Activated CD4-positive, alpha-beta T cell treated with anti-CD3 and anti-CD28 coated beads for 36 hours (primary cell): ENCODE measurements at places on chromosomes 16 and 17. TPM values are rescaled to one million over a fixed set of nuclear protein-coding genes. Genes with fewer than 3 reads are reported as not detected.

DNA sequence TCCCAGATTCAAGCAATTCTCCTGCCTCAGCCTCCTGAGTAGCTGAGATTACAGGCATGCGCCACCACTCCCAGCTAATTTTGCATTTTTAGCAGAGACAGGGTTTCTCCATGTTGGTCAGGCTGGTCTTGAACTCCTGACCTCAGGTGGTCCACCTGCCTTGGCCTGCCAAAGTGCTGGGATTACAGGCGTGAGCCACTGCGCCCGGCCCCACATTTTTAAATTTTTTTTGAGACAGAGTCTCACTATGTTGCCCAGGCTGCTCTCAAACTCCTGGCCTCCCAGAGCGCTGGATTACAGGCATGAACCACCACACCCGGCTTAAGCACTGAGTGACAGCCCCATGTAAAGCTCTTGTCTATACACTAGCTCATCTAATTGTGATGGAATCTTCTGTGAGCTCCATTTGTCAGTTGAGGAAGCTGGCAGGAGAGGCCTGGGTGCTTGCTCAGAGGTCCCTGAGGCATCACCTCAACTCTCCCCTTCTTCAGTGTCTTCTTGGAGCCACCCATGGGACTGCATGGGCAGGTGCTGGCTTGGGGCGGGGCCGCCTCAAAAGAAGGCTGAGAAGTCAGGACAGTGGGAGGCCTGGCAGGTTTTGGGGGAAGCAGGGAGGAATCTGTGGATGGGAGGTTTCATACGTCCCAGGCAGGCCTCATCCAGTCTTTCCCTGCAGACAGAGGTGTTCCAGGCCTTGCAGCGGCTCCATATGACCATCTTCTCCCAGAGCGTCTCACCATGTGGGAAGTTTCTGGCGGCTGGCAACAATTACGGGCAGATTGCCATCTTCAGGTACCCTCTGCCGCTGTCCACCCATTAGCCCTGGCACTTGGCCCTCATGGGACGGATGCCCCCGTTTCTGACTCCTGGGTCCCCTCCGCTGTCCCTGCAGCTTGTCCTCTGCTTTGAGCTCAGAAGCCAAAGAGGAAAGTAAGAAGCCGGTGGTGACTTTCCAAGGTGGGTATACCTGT is 1.5 kb downstream of the THOC6 start:
- no peak for DNase-seq

DNA sequence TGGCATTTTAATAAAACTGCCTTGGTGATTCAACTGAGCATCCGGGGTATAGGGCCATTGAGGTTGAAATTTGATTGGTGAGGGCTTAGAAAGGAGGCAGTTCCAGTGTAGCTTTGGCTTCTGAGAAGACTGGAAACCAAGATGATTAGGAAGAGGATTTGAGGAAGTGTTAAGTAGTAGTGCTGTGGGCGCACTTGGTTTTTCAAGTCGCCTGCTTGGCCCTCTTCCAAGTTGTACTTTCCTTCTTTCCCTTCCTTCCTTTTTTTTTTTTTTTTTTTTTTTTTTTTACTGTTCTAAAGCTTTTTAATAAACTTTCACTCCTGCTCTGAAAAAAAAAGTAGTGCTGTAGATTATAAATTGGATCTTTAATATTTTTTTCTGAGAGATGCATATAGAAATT is 320.5 kb downstream of the UTP18 start:
- no peak for DNase-seq

GRCh38 chr16:75251280-75252048 is at the start of gene BCAR1:
TSS of gene BCAR1 (minus strand) at chr16:75251624. CDS start at chr16:75251482, 142 bp downstream.
- DNase-seq = peak; percentile 44

DNA sequence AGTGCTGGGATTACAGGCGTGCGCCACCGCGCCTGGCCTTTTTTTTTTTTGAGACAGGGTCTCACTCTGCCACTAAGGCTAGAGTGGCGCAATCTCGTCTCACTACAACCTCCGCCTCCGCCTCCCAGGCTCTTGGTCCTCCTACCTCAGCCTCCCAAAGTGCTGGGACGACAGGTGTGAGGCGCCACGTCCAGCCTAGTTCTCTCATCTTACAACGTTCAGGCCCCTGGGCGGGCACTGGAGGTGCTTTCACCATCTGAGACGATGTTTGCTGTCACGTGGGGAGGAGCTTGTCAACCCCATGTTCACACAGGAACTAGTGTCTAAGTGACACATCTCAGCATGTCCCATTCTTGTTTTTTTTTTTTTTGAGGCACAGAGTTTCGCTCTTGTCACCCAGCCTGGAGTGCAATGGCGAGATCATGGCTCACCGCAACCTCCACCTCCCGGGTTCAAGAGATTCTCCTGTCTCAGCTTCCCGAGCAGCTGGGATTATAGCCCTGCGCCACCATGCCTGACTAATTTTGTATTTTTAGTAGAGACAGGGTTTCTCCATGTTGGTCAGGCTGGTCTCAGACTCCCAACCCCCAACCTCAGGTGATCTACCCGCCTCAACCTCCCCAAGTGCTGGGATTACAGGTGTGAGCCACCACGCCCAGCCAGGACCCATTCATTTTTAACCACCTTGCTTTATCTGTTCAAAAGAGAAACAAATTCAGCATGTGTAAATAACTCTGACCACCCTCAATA is 5.2 kb upstream of the FANCA start:
- no peak for DNase-seq

- DNase-seq = no peak
Observed at GRCh38 chr17:17599965-17600364, 8.5 kb upstream of the PEMT start.

- peak; percentile 63 for DNase-seq
Observed at GRCh38 chr16:30805370-30806169, 18.6 kb upstream of the ZNF629 start.

GRCh38 chr16:4564661-4565267 is 8.6 kb downstream of the C16orf96 start:
- DNase-seq = no peak

- DNase-seq = no peak
Observed at GRCh38 chr16:399340-400019, 2.2 kb upstream of the DECR2 start.

- no peak for DNase-seq
Observed at GRCh38 chr17:2545393-2545792, 33.7 kb upstream of the METTL16 start.

DNA sequence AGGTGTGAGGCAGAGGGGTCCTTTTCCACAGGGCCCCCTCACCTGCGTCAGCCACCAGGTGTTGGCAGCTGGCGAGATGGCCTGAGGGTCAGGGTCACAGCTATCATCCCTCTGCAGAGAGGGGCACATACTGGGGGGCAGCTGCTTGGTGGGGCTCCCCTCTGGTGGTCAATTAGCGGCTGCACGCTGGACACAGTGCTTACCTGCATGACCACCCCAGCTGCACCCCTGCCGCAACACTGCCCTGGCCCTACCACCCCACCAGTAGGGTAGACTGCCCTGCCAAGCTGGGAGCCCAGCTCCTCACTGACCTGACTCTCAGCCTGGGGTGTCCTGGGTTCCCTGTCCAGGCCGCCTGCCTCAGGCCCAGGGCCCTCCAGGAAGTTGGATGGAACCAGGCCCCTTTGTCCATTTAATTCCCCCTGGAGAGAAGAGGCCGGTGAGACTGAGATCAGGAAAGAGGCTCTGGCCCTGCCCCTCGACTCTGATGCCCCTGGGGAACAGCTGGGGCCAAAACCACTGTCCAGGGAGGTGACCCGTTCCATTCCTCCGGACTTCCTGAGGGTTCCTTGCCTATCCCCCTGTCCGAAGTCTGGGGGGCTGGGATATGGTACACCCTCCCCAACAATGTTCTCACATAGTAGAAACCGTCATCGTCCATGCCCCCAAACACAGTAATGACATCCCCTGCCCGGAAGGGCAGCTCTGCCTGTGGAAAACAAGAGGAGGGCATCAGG is 23.7 kb downstream of the TSPOAP1 start:
- DNase-seq = no peak

DNA sequence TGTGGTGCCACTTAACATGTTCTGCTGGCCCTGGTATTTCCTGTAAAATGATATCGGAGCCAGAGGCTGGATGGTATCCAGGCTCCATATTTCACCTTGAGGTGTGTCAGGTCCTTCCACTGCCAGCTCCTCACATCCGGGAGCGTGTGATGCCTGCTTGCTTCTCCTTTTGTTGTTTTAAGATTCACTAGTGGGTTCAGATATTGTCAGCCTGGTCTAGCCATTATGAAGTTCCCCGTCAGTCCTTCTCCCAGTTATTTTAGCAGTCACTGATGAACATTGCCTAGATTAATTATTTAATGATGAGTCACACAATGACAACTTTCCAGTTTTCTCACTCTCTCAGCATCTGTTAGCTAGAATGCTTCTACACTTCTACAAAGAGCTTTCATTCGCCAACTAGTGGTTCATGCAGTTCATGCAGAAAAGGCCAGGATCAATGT is 11.3 kb downstream of the DNAAF1 start:
- DNase-seq = no peak

DNA sequence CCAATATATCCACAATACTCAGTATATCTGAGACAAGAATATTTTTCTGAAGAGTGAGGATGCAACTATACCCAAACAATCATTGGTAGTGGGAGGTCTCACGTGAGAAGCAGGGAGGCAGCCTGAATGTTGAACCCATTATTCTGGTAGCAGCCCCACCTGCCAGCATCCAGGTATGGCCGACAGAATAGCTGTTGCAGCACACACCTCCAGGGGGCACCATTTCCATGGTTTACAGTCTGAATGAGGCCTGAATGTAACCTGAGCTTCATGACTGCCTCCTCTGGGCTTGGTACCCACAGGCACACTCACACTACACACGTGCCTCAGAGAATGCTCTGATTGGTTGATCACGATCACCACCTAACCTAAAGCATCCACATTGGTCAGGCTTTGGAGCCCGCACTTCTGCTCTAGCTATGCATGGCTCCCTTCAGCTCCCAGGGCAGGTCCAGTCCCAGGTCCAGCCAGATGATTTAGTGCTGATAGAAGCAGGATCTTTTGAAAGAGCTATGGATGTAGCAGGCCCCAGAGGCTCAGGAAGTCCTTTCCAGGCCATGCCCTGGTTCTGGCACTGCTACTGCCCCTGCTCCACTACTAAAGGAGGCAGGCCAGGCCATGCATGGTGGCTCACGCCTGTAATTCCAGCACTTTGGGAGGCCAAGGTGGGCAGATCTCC is 11.0 kb upstream of the CBFB start:
- DNase-seq = peak; percentile 95

DNA sequence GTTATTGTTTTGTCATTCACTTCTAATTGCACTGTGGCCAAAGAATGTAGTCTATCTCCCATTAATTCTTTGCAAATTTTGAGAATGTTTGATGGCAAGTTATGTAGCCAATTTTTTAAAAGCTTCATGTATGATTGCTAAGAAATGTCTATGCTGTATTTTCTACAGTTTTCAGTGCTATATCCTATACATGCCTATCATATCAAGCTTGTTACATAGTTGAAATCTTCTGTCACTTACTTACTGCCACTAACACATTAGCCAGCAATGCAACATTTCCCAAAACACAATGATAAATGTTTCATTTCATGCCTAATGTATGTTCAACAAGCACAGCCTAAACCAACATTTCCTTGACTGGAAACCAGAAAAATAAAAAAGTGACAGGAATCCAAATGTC is 292.4 kb upstream of the AXIN2 start:
- DNase-seq = no peak

GRCh38 chr17:16483021-16483645 is 8.9 kb downstream of the LRRC75A start:
- DNase-seq = no peak

GRCh38 chr16:4870138-4870671 is 22.9 kb downstream of the UBN1 start:
- no peak for DNase-seq

GRCh38 chr16:50197582-50197981 is 44.5 kb downstream of the TENT4B start:
- DNase-seq = no peak

DNA sequence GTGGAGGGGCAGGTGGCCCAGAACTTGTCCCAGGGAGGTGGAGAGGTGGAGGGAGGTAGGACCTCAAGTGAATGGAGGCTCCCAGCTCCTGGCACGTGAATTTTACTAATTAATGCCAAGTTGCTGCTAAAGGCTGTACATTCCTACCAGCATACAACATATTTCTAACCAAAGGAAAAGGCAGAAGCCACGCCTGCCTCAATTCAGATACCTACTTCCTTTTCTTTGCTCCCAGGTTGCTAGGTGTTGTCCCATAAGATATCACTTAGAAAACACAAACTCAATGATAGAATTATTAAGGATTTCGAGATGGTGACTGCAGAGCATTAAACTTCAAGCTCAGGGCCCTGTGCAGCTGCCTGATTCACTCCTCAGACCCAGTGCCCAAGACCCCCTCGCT is 20.5 kb upstream of the SMPD3 start:
- no peak for DNase-seq

- DNase-seq = no peak
Observed at GRCh38 chr16:28876973-28877654, 1.2 kb upstream of the ATP2A1 start.

- peak; percentile 89 for DNase-seq
Observed at GRCh38 chr16:67447508-67448076, 16.7 kb downstream of the HSD11B2 start.

GRCh38 chr16:80023865-80024264 is 423.3 kb upstream of the MAF start:
- DNase-seq = no peak

DNA sequence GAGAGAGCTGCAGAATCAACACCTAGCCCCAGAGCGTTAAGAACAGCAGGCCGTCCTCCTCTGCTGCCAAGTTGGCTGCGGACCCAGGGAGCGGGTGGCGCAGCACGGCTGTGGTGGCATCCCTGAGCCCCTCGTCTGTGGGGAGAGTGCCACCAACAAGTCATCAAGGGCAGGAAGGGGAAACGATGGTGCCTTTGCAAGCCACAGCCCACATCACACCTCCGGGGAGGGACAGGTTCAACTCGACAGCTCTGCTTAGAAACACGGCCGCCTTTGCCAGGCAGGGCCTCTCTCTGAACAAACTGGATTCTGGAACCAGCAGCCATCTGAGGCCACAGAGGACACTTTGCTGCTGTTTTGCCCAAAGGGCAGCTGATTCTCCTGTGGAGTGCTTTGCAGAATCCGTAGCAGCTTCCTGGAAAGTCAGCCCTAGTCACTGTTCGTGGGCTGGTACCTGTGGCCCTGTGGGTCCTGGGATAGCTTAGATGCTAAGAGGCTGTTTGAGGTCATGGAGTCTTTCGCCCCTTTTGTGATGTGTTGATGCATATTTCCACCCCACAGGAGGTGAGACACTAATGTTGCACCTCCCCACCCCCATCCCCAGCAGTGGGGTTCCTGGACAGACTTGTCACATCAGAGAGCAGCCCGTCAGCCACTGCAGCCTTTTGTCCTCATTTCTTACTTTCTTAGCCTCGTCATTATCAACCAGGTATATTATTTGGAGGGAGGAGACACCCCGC is 270.6 kb downstream of the CPPED1 start:
- DNase-seq = peak; percentile 70

WDR45B gene
- 74.8 TPM for total RNA-seq

WFDC1 gene
- total RNA-seq = not detected

IL4R gene
- 229 TPM for total RNA-seq

NPIPB6 gene
- total RNA-seq = 1.7 TPM

LRRC37B gene
- total RNA-seq = 16.6 TPM

LGALS9B gene
- not detected for total RNA-seq

CLDN6 gene
- total RNA-seq = not detected

ABCC3 gene
- not detected for total RNA-seq

PALB2 gene
- 23.1 TPM for total RNA-seq

RHBDL3 gene
- not detected for total RNA-seq

ASIC2 gene
- total RNA-seq = not detected

USP36 gene
- 92.5 TPM for total RNA-seq

TLCD2 gene
- 0.30 TPM for total RNA-seq

NACA2 gene
- total RNA-seq = not detected

KRTAP2-2 gene
- total RNA-seq = not detected
